ENCODE measurements at places on chromosomes 7 and 10.

DNA sequence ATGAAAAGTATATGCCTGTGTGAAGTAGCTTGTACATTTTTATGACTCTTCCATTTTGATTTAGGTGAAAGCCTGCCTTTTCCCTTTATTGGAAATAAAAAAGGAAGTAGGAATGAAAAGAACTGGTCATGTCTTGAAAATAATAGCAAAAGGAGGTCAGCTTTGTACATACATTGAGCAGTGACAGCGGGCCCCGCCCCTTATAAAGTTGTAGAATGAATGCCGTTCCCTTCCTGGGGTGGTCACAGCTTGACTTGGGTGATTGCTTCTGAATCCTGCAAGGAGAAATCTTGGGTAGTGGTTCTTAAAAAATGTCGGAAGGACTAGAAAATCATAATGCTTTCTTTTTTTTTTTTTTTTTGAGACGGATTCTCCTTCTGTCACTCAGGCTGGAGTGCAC lies 31.7 kb downstream of the CAMK1D start:
- no peak for DNase-seq

- DNase-seq = no peak
Observed at GRCh38 chr10:78516236-78516635, 482.6 kb downstream of the RPS24 start.

DNA sequence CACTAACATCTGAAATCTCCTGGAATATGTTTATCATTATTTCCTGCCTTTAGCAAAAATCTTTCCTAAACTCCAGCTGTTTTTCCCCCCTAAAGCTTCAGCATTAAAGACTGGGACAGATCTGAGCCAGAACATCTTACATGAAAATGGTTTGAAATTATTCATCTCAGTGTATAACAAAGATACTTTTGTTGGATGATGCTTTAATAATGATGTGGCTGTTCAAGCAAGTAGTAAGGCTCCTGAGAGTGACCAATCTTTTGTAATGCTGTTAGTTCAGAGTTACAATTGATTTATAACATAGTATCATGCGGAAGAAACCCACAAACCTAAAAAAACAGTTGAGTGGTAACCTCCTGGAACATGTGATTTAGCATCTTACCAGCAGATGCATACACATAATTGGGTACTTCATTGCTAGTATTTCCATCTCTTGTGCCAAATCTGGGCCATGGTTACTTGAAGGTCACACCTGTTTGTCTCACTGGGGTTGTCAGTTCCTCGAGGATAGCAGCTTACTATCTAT lies 1.5 kb downstream of the BZW2 start:
- no peak for DNase-seq

DNA sequence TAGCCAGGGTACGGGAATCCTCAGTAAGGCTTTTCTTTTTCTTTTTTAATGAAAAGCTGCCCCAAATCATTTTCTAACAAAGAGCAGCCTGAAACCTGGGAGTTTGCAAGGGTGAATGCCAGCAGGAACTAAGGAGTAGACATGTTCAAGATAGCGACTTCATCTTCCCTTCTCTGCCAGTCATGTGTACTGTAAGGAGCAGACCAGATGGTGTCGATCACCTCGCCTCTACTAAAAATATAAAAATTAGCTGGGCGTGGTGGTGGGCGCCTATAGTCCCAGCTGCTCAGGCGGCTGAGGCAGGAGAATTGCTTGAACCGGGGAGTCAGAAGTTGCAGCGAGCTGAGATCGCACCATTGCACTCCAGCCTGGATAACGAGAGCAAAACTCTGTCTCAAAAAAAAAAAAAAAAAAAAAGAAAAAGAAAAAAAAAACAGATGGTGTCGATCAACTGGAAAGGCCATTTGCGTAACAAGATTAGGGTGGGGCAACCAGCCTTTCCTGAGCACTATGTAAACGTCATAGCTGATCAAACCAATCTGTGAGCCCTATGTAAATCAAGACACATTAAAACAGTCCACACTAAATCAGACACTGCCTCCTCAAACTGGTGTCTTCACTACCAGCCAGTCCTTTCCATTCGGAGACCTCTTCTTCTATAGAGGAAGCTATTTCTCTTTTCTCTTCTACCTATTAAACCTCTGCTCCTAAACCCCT lies 33.8 kb downstream of the NOLC1 start:
- DNase-seq = no peak

DNA sequence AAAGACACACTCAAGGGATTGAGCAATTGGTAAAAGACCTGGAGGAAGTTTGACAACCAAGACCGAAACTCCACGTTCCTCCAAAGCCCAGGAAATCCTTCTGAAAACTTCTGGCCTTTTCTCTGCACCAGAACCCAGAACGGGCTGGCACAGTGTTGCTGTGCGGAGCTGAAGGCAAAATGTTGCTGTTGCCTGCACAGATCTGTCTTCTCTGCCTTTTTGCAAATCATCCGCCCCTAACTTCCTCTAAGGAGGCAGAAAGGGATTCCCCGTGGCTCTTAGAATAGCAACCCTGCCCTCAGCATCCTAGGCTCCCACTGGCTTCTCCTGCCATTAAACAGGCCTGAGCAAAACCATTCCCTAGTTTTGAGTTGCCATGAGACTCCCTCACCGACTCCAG lies 44.9 kb downstream of the FIGNL1 start:
- no peak for DNase-seq

DNA sequence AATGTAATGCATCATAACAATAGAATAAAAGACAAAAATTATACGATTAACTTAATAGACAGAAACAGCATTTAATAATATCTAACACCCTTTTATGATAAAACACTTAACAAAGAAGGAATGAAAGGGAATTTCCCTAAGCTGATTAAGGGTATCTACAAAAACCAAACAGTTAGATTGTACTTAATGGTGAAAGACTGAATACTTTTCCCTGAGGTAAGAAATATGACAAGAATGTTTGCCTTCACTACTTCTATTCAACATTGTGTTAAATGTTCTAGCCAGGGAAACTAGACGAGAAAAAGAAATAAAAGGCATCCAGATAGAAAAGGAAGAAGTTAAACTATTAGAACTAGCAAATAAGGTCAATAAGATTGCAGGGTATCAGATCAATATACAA lies 276.9 kb downstream of the BAMBI start:
- DNase-seq = no peak

DNA sequence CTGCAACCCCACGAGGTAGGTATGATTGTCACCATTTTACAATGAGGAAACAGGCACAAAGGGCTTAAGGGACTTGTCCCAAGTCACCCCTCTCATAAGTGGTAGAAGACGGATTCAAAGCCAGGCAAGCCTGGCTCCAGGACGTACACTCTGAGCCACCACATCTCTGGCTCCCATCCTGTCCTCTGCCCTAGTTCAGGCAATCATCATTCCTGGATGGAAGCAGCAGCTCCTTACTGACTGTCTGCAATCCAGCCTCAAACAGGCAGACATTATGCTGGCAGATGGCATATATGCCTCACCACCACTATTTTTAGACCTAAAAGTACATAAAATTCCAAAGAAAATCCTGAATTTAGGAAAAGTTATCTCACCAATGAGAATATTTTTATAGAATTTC lies 100.7 kb downstream of the USP6NL start:
- no peak for DNase-seq

GRCh38 chr10:88974012-88974411 lies 16.6 kb upstream of the FAS start:
- no peak for DNase-seq

DNA sequence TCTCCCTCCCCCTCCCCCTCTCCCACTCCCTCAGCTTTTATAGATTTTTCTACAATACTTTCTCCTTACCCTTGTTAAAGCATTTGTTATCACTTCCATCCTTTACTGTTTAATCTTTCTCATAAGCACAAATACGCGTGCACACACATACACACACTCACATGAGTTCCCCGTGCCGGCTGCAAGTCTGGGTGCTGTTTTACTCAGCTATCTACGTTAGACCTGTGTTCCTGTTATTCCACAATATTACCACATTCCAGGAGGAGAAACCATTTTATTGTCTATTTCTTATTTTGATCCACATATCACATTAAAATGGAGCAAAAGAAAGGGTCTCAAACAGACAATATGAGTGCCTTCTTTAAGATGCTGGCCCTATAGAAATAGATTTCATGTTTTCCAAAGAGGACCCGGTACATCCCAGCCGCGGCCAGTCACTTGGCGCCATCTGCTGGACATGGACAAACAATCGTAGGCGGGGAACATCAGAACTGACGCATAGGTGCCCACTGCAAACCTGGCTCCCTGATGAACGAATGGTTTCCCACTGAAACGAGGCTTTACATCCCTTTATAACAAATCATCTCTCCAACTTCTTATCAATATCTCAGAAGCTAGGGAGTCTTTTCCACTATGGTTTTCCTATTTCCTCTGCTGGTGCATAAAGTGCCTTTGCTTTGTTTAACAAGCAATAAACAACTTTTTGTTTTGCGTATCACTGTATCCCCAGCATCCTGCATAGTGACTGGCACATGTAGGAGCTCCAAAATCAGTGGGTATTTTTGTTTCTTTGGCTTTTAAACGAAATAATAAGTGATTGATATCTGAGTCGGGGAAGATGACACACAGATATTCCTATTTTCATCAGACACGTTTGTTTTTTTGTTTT lies 25.2 kb upstream of the OPTN start:
- no peak for DNase-seq

GRCh38 chr7:25720427-25720826 lies 431.6 kb upstream of the NFE2L3 start:
- no peak for DNase-seq

- DNase-seq = no peak
Observed at GRCh38 chr7:21346297-21346696, 81.6 kb upstream of the SP4 start.

DNA sequence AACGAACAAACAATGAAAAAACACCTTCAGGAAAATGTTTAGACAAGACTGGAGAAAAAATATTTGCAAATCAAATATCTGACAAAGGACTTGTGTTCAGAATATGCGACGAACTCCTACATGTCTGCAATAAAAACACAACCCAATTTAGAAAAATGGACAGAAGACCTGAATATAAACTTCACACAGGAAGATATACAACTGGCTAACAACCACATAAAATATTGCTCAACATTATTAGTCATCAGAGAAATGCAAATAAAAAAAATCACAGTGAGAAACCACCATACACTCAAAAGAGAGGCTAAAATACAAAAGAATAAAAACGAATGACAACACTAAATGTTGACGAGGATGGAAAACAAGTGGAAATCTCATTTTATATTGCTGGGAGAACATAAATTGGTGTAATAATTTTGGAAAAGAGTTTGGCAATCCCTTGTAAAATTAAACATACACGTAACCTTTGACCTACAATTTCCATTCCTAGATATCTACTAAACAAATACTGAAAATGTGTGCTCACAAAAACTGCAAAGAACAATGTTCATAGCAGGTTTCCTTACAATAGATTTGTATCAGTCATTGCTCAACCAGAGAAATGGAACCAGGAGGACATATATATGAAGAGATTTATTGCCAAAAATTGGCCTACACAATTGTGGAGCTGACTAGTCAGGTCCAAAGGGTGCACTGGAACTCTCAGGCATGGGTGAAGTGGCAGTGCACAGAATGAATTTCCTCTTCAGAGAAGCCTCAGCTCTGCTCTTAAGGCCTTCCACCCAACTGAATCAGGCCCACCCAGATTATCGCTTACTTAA lies 82.9 kb upstream of the OGDHL start:
- peak; percentile 11 for DNase-seq

GRCh38 chr7:112262855-112263487 lies 56.5 kb downstream of the ZNF277 start:
- no peak for DNase-seq

GRCh38 chr7:157013602-157014549 lies 3.4 kb upstream of the MNX1 start:
- DNase-seq = no peak

- DNase-seq = no peak
Observed at GRCh38 chr10:95374597-95375209, 83.9 kb upstream of the PDLIM1 start.

GRCh38 chr7:155182406-155182970 lies 112.4 kb downstream of the HTR5A start:
- DNase-seq = no peak

GRCh38 chr7:22252936-22253536 lies 103.9 kb downstream of the RAPGEF5 start:
- no peak for DNase-seq

DNA sequence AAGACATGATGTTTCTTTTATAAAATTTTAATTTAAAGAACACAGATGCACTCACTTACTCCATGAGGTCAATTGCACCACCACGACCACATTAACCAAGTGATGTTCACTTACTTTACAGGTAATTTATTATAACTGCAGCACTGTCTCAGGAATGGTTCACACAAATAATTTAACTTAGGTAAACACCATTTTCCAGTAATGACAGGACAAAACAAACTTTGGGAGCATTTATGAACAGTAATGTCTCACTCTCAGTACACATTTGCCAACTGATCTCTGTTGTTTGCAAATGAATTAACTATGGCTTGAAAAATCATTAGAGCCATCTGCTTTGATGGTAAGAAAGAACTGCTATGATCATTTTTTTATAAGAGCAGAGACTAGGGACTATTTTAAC lies 150.4 kb downstream of the ETV1 start:
- DNase-seq = no peak

DNA sequence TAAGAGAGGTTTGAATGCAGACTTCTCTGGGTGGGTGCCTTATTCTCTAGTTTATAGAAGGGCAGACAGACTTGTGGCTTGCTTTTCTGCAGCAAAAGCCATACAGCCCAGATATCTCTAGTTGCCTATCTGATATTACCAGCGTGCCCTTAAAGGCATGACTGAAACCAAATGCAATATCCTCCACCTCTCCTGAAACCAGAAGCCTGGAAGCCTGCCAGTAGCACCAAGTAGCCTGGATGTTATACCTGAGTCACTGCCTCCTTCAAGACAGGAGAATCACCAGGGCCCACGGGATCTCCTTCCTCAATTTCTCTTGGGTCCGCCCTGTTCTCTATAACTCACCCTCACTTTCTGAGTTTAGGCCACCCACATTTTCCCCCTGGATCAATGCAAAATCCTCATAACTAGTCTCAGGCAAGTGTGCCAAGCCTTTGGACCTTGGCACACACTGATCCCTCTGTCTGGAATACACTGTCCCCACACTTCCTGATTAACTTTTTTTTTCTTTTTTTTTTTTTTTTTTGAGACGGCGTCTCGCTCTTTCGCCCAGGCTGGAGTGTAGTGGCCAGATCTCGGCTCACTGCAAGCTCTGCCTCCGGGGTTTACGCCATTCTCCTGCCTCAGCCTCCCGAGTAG lies 638.4 kb downstream of the GALNT17 start:
- no peak for DNase-seq

DNA sequence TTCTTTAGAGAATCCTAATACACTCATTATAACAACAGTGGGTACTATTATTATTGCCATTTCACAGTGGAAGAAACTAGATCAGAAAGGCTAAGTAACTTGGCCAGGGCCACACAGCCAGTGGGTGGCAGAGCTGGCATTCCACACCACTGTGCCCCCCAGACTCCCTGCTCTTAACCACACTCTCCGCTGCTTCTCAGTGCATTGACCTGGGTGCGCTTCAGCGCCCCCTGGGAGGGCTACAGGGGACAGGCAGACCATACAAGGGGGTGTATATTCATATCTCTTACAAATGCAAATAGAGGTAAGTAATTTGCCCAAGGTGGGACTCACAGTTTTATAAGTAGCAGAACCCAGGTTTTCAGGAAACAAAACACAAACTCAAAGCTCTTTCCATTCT lies 77.0 kb upstream of the NMT2 start:
- DNase-seq = no peak

- DNase-seq = no peak
Observed at GRCh38 chr7:90599892-90600555, 3.9 kb downstream of the CDK14 start.
